ENCODE measurements at places on chromosomes 3 and 15.

DNA sequence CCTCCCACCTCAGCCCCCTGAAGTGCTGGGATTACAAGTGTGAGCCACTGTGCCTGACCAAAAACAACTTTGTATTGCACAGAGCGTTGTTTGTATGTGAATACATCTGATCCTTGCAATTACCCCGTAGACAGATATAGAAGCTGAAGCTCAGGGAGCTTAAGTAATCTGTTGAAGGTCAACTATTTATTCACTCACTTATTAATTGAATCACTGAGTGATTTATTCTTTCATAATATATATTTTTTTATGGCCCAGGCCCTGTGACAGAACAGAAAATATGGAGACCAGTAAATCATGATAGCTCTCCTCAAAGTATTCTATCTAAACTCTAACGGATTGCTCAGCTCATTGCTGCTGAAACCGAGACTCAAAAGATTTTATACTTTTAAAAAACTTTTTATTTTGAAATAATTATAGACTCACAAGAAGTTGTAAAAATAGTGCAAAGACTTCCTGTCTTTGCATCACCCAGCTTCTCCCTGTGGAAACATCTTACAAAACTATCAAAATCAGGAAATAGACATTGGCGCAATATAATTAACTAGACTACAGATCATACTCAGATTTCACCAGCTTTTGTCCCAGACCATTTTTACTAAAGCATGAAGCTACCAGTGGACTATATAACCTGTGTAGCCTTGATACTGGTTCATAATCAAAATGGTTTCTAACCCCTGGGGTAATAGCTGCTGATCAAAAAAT is 466.1 kb downstream of the PDCD6IP start:
- DNase-seq, result no peak

GRCh38 chr3:194555175-194556062 is 68.6 kb upstream of the ATP13A3 start:
- no peak for DNase-seq

DNA sequence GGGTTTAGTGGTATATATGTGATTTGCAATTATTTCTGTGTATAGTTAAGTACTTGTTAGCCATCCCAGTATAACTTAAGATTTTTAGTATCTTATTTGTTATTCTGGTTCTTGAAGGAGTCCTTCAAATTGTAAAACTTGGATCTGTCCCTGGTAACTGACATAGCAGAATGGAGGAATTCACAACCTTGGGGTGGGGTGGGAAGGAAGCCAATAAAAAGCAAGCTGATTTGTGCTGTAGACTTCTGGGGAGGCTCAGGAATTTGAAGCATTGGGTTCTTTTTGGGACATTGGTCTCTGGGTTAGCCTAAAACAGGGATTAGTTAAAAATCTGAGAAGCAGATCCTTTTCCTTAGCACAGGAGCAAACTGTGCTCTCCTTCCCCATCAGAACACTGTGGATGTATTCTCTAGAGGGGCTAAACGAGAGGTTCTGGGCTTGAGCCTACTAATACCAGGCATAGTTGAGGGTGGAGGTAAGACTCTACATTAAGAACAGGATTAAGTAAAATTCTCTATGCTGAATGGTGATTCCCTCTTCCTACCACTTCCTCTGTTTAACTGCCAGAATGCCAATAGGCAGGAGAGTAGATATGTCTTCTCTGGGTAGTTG is 42.2 kb downstream of the GMPS start:
- DNase-seq, result no peak

DNA sequence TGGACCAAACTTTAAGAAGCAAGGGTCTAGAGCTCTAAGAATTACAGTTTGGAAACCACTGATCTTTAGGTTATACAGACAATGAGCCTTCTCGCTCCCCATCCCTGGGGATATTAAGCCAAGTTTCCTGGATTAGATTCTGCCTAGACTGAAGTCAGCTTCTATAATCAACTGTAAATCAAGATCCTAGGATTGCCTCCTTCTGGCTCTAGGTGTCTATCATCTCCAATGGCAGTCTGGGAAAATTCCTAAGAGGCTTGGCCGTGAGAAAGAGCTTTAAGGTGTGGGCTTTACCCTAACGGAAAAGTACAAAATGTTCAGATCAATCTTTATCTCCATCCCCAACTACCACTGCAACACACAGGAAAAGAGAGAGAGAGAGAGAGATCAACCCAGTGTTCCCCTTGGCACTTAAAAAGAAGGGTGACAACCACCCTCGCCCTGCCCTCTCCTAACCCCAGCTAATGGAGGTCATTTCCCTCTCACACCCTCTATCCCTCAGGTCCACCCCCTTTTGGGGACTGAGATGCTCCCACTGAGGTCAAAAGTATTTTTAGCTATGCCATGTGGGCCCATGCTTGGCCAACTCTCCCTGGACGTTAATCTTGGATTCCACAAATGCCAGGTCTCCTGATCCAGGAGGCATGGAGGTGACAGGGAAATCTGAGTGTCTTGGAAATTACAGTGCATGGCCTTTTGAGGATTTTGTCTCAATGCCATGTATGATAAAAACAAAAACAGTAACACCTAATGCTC is 202.8 kb upstream of the BCL6 start:
- DNase-seq, result no peak

- DNase-seq, result no peak
Measured at GRCh38 chr3:6287088-6287875, 573.6 kb upstream of the GRM7 start.

- no peak for DNase-seq
Measured at GRCh38 chr15:89364741-89365450, 30.3 kb upstream of the POLG start.

DNA sequence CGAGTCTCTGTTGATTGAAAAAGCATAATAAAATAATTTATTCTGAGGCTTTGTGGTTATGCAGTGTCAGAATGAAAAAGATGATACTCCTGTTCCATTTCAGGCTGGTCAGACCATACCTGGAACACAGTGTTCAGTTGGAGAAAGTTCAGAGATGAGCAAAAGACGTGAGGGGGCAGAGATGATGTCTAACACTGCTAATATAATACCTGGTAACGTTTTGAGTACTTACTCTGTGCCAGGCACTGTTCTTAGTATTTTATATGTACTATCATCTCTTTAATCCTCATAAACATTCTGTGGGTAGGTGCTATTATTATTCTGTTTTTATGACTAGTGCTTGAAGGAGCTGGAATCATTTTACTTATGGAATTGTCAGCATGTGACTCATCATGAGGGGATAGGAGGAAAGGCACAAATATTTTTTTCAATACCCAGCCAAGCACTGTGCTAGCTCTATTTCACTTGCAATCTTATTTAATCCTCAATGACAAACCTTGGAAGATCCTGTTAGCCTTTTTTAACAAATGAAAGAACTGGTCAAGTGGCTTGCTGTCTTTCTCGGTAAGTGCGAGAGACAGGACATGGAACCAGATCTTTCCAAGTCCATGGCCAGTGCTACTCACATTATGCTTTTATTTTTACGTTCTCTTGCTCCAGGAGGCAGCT is 31.8 kb downstream of the IQGAP1 start:
- DNase-seq, result peak; percentile 27

DNA sequence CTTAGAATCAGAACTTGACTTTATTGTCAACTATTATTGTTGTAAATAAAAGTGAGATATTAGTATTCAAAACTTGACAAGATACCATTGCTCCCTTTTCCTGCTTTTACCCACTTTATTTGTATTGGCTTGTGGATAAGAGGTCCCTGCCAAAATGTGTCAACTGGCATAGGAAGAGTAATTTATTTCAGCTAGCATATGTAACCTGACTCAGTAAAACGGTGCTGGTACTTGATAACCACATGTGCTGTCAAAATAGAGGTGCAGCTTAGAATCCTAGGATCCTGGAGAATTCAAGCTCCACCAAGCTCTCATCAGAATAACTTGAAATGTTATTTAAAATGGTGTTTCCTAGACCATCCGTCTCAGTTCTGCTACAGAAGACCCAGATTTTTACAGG is 90.2 kb upstream of the TGFBR2 start:
- peak; percentile 68 for DNase-seq

- no peak for DNase-seq
Measured at GRCh38 chr3:135982922-135983581, 17.5 kb downstream of the PPP2R3A start.

- DNase-seq, result no peak
Measured at GRCh38 chr3:146536681-146537080, 7.7 kb downstream of the PLSCR1 start.

DNA sequence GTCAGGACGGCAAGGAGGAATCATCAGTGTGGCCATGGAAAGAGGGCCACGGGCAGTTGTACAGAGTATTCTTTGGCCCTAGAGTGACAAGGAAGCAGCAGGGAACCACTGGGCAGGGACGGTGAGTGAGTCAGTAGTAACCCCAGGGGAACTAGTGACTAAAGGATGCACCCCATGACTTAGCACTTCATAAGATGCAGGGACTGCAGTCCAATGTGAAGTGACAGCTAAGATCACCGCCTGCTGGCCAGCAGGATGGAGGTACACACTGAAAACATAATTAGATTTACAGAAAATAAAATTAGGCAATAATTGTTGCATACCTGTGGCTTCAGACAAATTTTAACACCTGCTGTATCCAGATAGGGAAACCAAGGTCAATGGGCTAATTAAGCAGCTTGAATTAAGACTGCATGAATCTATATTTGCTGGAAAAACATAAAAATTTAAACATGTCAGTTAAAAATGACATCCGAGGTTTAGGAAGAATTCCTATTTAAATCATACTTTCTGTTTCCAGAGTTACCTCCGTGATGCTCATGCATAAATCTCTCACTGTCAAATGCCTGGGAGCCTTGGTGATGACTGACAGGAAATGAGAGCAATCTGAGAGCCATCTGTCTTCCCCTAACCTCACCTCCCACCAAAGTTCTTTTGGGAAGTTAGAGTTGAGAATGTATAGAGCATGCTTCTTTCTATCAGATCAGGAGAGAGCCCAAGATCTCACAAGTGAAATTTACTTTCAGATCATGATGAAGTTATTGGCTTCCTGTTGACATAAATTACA is 56.5 kb downstream of the DCLK3 start:
- DNase-seq, result no peak

GRCh38 chr3:102715030-102715697 is 280.3 kb downstream of the ZPLD1 start:
- no peak for DNase-seq

GRCh38 chr3:52063026-52063723 is 6.8 kb upstream of the DUSP7 start:
- no peak for DNase-seq

GRCh38 chr3:40337136-40338108 is 27.9 kb downstream of the EIF1B start:
- DNase-seq, result no peak

GRCh38 chr3:190266913-190267290 is 55.3 kb downstream of the CLDN1 start:
- no peak for DNase-seq

DNA sequence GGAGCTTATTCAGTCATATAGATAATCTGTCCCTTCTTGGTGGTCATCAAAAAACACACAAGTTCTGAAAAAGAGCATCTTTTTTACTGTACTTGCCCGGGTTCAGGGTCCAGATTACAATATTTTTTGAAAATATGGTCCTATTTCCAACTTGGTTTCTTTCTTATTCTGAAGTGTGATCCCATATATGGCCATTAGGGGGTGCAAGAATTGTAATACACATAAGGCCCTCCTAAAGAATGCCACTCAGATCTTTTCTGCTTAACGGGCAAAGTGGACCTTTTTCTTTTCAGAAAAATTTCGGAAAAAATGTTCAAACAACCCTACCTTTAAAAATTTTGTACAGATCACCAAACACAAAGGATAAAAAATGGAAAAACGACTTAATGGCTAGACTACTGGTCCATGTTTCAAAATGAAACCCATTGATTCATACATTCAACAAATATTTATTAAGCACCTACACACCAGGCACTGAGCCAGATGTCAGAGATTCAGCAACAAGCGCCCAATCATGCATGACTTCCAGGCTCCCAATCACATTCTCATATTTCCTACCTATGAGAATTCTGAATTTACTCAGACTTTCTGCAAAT is 102.0 kb upstream of the MYRIP start:
- no peak for DNase-seq

- DNase-seq, result no peak
Measured at GRCh38 chr3:125156456-125156855, 56.1 kb downstream of the SLC12A8 start.

DNA sequence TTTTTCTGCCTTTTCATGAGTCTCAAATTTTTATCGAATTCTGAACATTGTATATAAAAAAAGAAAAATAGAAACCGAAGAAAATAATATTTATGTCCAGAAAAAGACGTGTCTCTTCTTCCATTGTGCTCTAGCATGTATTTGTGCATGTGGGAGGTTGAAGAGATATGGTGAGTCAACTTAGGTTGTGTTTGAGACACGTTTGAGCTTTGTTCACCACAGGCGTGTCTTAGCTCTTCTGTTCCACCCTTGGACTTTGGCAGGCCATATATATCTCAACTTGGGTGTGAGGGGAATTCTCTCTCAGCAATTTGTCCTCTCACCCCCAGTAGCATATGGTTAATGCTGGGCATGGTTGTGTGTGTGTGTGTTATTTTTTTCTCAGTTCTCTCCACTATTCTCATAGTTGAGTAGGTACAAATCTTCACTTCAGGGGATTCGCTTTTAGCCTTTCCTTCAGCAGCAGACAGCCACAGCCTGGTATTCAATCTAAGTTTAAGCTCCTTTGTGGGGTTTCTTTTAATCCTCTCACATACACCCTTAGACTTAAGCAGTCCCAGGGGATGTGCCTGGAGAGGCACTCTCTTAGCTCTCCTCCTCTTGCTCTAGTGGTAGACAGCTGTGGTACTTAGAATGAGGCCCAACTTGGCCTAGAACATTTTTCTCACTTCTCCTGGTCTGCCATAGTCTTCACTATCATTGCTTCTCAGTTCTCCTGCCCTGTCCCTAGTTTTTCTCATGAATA is 286.5 kb upstream of the RBMS3 start:
- no peak for DNase-seq

- no peak for DNase-seq
Measured at GRCh38 chr3:132723024-132723950, 1.1 kb upstream of the NPHP3 start.
